ENCODE measurements at places on chromosomes 5 and 9.

GRCh38 chr5:154620411-154620810 is 134.8 kb upstream of the LARP1 start:
- no peak for DNase-seq

GRCh38 chr9:90926936-90927335 is 125.3 kb downstream of the SYK start:
- no peak for DNase-seq

- no peak for DNase-seq
Measured at GRCh38 chr5:74233091-74233490, 407.4 kb downstream of the ENC1 start.

- no peak for DNase-seq
Measured at GRCh38 chr5:80934751-80935150, 25.4 kb upstream of the RASGRF2 start.

DNA sequence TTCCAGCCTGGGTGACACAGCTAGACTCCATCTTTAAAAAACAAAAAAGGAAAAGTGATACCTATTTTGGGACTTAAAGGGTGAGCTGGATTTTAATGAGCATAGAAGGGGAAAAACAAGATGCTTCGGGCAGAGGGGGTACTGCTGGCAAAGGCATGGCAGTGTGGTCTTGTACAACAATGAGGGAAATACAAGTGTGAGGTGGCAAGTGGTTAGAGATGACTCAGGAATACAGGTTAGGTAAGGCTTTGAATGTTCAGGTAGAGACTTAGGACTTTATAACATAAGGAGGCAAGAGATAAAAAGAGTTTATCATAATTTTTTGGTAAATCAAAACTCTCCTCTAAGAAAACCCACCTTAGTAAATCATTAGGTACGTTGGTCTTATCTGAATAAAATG is 132.9 kb downstream of the FBN2 start:
- DNase-seq: no peak

DNA sequence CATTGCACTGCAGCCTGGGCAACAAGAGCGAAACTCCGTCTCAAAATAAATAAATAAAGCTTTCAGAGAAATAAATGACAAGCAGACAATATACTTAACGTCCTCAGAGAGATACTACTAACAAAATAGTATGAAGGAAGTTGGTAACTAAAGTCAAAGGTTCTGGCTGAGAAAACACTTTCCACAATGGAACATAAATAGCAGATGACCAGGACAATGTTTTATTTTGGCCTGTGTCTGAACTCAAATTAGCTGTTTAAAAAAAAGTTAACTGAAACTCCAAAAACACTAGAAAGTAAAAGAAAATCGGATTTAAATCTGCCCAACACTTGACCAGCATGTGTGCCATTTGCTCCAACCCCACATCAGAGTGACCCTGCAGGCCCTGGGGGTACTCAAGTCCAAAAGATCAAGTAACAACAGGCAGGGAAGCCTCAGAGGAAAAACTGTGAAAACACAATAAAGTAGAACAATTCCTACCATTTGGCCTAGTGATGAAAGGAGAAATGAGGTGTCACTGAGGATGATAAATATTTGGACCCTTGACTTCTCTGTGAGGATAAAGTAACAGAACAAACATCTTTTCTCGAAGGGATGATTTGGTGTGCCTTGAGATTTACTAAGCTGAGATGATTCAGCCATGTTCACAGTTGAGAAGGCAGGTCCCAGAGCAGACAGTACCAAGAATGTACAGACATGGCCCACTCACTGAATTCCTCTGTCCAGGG is 47.7 kb downstream of the LHFPL2 start:
- DNase-seq: no peak

- DNase-seq: no peak
Measured at GRCh38 chr5:102153003-102153759, 142.9 kb downstream of the SLCO4C1 start.

DNA sequence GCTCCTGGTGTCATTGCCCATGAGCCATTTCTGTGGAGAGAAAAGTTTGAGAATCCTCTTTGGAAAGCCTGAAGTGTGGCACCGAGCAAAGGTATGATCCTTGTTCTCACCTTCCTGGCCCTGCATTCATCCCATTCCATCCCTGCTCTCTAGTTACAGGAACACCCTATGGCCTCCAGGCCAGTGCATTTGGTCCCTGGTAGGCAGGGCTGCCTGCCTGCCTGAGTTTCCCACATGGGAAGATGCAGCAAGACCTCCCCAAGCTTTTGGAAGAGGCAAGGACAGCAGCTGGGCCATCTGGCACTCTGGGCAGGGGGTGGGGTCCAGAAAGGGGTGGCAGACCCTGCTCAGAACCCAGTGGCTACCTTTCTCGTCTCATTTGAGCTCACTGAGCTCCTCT is 24.5 kb downstream of the IGIP start:
- no peak for DNase-seq

GRCh38 chr5:158135682-158136179 is 276.8 kb upstream of the CLINT1 start:
- no peak for DNase-seq

GRCh38 chr5:94283093-94283492 is 335.3 kb downstream of the KIAA0825 start:
- DNase-seq: no peak

GRCh38 chr5:32400401-32400800 is 44.1 kb downstream of the ZFR start:
- DNase-seq: no peak

DNA sequence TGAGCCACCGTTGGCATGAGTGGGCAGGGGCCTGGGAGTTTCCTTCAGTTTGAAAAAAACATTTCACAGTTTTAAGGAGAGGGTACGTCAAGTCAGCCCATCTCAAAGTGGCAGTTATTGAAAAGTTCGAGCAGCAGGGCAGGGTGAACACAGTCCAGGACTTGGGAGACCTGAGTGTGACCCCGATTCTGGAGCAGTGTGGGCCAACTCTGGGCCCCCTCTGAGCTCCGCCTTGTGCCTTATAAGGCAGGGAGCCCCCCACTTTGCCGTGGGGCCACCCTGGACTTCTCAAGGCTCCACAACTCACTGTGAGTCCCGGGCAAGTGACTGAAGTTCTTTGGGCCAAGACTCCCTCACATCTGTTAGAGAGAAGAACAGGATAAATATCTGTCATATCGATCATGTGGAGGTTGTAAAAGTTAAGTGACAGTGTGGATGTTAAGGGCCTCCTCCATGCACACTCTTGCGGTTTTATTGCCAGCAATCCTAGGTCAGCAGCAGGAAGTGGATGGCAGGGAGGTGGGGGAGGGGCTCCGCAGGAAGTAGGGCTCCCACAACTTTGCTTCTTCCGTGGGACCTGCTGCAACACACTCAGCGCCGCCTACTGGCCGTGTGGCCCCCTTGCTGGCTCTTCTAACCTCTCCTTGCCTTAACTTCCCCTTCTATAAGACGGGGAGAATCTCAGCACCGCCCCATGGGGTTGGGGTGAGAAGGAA is 38.4 kb downstream of the HRH2 start:
- DNase-seq: peak; percentile 93

- DNase-seq: no peak
Measured at GRCh38 chr9:128937310-128938165, 9.9 kb downstream of the DOLK start.

DNA sequence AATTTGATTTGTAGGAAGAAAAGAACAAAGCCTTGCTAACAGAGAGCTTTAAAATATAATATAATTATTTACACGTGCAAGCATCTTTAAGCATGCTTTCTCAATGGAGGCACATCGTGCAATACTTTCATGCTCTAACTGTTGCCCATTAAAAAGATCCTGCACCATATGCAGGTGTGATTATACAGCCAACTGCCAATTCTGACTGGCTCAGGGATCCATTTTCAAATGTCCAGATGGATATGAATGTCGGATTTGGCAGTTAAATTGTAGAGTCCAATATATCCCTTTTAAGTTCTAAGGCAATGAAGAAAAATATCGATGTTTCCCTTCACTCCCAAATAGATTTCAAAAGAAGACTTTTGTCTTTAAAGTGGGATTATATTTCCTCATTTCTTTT is 416.4 kb upstream of the CD180 start:
- DNase-seq: no peak

GRCh38 chr5:178234121-178234749 is 1.6 kb upstream of the PHYKPL start:
- no peak for DNase-seq

DNA sequence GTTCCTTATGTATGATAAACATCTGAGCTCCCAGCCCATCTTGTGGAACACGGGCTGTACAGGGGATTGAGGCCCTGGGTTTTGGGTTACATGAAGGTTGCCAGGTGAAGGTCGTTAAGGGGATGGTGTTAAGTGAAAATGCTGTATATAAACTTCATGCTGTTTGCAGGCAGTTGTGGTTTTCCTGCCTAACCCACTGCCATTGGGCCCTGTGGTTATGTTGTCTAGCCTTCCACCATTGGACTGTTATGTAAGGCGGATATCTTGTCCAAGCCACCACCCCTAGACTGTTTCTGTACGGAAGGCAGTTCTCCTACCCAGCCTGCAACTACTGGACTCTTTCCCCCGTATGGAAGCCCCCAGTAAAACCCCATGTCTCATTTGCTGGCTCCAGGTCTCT is 246.1 kb downstream of the KIF4B start:
- no peak for DNase-seq

DNA sequence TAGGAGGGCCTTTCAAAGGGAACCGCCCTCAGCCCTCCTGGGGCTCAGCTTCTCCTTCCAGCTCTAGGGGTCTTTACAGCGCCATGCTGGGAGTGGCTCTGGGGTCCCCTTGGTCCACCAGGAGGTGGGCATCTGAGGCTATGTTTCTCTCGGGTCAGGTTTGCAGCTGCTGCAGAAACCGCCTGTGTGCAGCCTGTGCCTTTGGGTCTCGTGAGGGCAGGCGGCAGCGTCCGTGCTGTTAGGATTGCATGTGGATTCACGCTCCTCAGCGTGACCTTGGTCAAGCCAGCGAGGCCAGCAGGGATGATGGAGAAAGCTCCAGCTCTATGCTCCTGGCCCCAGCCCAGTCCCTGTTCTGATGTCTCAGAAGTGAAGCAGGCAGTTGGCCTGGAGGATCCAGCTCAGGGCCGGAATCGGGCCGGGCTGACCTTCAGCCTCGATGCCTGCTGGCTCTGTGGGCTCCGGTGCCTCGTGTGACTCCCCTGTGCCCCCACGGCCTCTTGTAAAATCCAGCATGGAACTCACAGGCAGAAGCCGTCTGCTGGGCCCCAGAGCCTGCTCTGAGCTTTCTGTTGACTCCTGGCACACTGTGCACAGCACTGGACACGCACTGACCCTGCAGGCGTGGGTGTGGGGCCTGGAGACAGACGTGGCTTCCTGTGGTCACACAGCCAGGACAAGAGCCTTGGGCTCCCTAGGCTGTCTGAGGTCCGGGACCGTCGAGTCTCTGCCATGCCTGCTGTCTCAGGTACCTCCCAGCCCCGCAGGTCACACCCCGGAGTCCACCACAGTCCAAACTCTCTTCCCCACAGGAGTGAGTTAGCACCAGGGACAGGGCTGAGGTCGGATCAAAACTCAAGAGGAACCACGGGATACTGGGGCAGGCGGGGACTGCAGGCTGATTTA is 54.3 kb downstream of the TRIP13 start:
- no peak for DNase-seq

DNA sequence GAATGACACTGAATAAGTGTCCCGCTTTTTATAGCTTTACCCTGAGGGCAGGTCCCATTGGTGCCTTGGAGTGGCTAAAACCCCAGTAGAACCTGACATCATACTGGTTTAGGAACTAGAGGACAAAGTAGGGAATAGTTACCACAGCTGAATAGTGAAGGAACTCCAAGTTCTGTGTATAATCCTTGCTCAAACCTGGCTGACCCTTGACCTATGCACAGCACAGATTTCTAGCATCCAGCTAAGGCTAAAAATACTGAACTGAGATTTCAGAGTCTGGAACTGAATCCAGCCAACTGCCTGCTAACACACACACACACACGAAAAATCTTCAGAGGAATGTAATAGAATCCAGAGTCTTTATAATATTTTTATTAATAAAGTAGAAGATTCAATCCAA is 50.8 kb downstream of the C5 start:
- DNase-seq: no peak

- DNase-seq: no peak
Measured at GRCh38 chr5:108669462-108669861, 78.2 kb upstream of the FER start.

DNA sequence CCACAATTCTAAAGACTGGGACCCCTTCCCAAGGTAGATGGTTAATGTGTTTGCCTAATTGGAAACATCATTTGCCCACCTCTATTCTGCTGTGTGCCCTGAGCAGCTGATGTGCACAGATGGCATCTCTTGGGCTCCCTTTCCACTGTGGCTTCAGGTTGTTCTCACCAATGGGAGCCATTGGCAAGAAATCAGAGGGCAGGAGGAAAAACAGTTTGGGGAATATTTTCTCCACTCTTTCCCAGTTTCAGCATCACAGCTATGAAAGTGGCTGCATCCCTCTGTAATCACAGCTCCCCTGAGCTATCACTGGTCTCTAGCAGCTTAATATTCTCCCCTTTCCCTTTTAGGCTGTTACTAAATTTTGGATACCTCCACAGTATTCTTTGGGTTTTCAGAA is 911.6 kb upstream of the SEMA6A start:
- no peak for DNase-seq

GRCh38 chr9:18675973-18676372 is 202.0 kb downstream of the ADAMTSL1 start:
- DNase-seq: no peak

DNA sequence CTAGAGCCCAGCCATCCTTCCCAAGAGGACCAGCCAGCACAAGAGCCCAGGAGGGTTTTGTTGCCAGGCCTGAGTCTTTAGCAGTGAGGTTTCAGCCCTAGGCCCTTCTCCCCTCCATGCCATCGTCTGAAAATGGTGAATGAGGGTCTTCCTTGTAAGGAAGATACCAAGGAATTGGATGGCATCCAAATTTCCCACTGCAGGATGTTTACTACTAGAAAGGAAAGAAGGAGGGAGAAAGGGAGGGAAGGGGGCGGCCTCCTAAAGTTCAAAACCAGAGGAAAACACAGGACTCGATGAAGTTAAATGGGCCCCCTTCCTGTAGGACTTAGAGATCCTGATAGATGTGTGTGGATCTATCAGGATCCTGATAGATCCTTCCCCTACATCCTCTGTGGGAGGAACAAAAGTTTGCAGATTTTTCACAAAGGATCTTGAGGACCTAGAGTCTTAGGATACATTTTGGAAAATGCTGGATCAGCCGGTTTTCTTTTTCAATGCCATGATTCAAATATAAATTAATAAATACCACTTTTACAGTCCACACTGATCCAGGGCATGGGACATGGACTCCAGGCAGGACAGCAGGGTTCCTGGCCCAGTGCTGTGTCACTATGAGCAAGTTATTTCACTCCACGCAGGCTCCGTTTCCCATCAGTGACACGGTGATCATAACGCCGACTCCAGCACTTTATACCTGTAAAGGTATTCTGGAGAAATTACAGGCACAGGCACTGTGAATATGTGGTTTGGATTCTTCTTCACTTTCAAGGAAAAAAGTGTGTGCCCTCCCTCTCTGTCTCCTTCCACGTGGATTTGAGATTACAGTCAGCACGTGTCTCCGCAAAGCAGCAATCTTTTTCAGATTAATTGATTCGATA is 40.9 kb downstream of the C5orf15 start:
- DNase-seq: no peak

GRCh38 chr9:97923529-97924108 is 1.3 kb upstream of the TRMO start:
- DNase-seq: peak; percentile 68

- DNase-seq: no peak
Measured at GRCh38 chr5:132979367-132979940, 16.0 kb upstream of the AFF4 start.

GRCh38 chr5:146632620-146633322 is 116.8 kb upstream of the GPR151 start:
- DNase-seq: no peak

Data from CMK (cell line).